ENCODE measurements at places on chromosomes 11 and 22.

DNA sequence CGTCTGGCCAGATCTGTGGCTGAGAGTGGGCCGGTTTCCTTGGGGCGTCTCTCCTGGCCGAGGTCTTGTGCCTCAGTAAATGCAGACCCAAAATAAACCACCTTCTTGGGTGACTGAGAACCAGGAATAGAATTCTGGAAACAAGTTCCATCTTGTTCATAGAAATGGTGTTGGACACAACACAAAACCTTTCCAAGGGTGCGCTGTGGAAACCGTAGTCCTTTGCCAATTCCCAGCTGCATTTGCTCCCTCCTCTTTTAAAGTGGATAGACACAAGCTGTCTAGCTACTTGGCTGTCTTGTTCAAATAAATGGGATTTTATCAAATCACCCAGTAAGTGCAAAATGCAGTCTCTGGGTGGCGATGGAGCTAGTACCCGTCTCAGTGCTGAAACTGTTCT, 300.2 kb downstream of the SHANK2 start:
- no peak for DNase-seq

DNA sequence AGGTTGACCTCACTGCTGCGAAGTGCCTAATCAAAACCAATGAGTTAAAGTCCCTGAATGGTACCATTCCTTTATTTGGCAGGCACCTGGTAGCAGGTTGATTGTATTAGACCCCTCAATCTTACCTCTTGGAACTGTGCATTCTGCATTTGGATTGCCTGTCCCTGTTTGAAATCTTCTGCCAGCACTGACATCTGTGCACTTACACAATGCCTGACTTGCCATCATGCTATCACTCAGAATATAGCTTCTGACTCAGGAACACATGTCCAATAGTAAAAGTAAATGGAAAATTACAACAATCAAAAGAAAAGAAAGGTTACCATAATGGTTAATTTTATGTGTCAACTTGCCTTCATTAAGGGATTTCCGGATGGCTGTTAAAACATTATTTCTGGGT, 366.0 kb upstream of the PDGFD start:
- no peak for DNase-seq

- DNase-seq, result no peak
These were observed 3.5 kb downstream of the AP5B1 start for GRCh38 chr11:65777241-65777640.

GRCh38 chr11:116939499-116939898, 102.1 kb upstream of the APOA1 start:
- no peak for DNase-seq

- no peak for DNase-seq
These were observed 530 bp downstream of the BBS1 start for GRCh38 chr11:66510990-66511339.

DNA sequence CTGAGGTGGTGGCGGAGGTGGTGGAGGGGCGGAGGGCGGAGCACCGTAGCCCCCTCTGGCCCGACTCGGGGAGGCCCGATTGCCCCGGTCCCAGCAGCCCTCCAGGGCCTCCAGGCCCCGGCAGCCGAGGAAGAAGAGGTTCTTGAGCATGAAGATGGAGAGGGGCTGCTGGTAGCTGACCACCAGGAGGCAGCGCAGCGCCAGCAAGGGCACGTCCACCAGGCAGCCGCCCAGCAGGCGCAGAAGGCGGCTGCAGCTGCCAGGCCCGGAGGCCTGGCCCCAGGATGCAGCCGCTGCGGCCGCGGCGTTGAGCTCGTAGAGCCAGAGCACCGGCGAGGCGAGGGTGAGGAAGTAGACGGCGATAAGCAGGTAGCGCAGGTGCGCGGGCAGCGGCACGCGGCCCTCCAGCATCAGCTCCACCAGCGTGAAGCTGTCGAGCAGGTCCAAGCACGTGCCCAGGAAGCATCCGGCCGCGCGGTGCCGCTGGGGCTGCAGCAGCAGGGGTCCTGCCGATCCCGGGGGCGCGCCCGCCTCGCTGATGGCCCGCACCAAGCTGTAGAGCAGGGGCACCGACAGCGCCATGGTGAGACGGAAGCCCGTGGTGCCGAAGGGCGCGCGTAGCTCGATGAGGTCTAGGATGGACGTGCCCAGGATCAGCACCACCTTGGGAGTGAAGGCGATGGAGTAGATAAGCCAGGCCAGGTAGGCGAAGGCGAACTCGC, 1.5 kb downstream of the TMEM121B start:
- DNase-seq, result no peak

GRCh38 chr11:128720522-128720985, 26.7 kb downstream of the FLI1 start:
- DNase-seq, result no peak

- DNase-seq, result no peak
These were observed 32.0 kb downstream of the SPECC1L start for GRCh38 chr22:24302591-24302990.

DNA sequence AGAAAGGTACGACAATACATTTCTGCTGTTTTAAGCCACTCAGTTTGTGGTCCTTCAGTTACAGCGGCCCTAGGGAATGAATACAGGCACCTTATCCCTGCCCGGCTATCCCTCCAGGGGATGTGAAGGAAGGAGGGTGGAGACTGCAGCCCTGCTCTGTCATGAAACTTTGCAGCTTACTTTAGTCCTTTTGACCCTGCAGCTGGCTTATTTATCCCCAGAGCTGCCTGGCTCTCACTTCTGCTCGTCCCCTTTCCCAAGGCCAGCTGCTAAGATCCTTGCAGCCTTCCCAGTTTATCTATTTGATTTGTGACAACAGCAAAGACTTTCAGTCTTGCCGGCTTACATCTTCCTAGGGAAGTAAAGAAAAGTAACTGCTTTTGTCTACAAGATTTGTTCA, 55.2 kb downstream of the SC5D start:
- DNase-seq, result no peak

- no peak for DNase-seq
These were observed 26.3 kb downstream of the STK33 start for GRCh38 chr11:8567602-8568198.

GRCh38 chr22:21034989-21035388, 2.6 kb upstream of the SLC7A4 start:
- no peak for DNase-seq

GRCh38 chr22:30968015-30968923, at the start of gene MORC2:
Gene MORC2, minus strand, starts transcription at chr22:30968774. Its CDS starts 885 bp downstream, at chr22:30967889.
- DNase-seq, result peak; percentile 70

- DNase-seq, result peak; percentile 17
These were observed 16.9 kb downstream of the MYRF start for GRCh38 chr11:61769169-61769920.

DNA sequence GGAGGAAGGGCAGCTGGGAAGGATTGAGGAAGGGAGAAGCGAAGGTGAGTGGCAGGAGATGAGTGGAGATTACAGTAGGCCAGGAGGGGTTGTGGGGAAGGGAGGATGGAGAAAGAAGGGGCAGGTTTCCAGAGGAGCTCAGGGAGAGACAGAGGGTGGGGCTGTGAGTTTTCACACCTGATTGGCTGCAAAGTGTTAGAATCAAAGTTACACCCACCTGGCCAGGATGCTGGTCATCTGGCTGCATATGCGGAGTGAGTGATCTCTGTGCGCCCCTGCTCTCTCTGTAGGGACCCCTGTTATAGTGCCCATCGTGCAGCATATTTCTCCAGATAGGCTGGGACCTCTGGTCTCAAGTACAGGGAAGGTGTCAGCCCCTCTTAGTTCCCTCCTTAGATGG, 18.3 kb downstream of the AMPD3 start:
- no peak for DNase-seq

DNA sequence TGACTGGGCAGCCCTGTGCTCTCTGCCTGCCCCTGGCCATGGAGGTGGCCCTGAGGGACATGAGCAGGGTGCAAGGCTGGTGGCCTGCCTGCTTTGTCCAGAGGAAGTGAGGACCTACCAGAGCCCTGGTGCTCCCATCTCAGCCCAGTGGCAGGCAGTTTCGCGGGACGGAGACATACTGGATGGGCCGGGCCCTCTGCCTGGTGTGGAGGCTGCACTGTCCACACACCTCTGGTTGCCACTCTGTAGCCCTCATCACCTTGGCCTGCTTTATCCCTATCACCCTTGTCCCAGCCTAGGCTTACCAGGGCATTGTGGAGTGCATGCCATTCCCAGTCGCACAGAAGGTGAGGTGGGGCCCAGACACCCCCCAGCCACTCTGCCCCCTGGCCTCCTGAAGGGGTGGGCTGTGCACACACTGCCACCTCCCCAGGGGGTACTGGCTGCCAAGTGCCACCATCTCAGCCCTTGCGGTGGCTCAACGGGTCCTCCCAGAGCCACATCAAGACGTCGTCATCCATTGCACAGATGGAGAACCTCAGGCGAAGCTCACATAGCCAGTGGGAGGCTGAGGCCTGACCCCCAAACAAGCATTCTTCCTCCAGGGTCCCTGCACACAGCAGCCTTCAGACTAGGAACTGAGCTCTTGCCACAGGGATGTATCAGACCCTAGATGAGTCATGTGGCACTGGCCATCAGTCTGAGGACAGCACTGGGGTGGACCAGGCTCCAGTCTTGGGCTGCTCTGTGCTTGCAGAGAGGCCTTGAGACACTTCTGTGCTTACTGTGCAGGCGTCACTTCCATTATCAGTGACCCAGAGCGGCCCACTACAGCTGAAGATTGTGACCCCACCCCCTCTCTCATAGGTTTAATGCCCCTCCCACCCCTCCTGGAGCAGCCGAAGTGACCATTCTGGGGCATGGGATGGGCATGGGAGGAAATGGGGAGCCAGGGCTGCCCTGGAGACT, 176.1 kb downstream of the IGLL1 start:
- DNase-seq, result no peak

DNA sequence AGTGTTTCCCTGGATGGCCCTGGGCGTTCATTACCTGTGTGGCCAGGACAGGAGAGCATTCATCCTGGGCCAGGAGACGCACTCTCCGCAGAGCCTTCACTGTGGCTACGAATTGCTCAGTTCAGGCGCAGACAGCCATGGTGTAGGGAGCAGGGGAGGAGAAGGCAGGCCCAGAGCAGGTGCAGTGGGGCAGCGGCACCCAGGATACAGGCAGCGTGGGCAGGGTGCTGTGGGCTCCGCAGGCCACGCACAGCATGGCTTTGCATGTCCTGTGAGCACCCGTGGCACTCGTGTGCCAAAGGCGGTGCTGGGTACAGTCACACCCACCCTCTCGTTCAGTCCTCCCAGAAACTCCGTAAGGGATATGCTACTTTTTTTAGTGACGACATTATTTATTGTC, 124.2 kb upstream of the B3GAT1 start:
- no peak for DNase-seq

- no peak for DNase-seq
These were observed 697.9 kb upstream of the ANO5 start for GRCh38 chr11:21494946-21495345.

Measured in PC-9 (cell line).